ENCODE measurements at places on chromosomes 3 and 15.

DNA sequence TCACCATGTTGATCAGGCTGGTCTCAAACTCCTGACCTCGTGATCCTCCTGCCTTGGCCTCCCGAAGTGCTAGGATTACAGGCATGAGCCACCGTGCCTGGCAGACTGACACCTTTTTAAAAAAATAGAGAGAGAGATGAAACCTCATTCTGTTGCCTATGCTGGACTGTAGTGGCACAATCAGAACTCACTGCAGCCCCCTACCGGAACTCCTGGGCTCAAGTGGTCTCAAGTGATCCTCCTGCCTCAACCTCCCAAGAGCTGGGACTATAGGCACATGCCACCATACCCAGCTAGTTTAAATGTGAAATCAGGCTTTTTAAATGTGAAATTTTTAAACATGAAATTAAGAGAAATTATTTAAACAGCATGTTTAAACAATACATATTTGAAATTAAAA is 265.2 kb upstream of the UBE2E1 start:
- DNase-seq, result no peak

- DNase-seq, result no peak
Measured at GRCh38 chr15:101045835-101046691, 126.9 kb downstream of the LRRK1 start.

GRCh38 chr3:129318921-129319320 is 40.3 kb downstream of the HMCES start:
- no peak for DNase-seq

GRCh38 chr3:77267589-77267988 is 227.7 kb downstream of the ROBO2 start:
- no peak for DNase-seq

GRCh38 chr3:142445816-142446254 is 2.0 kb downstream of the XRN1 start:
- peak; percentile 59 for DNase-seq

DNA sequence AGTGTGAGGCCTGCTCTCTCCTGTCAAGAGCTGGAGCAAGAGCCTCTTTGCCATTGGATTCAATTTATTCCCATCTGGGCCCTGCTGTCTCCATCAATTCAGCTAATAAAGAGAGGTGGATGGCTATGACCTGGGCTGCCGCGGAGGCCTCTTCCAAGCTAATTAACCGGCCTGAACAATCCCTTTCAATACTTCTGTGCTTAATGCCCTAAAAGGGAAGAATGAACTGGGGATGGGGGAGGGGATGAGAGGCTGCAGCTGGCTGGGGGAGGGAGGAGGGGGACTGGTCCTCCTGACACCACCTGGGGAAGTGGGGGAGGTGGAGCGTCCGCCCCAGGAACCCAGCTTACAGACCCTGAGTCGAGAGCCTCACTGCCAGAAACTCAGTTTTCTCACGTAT is 33.4 kb upstream of the PRR23E start:
- no peak for DNase-seq

DNA sequence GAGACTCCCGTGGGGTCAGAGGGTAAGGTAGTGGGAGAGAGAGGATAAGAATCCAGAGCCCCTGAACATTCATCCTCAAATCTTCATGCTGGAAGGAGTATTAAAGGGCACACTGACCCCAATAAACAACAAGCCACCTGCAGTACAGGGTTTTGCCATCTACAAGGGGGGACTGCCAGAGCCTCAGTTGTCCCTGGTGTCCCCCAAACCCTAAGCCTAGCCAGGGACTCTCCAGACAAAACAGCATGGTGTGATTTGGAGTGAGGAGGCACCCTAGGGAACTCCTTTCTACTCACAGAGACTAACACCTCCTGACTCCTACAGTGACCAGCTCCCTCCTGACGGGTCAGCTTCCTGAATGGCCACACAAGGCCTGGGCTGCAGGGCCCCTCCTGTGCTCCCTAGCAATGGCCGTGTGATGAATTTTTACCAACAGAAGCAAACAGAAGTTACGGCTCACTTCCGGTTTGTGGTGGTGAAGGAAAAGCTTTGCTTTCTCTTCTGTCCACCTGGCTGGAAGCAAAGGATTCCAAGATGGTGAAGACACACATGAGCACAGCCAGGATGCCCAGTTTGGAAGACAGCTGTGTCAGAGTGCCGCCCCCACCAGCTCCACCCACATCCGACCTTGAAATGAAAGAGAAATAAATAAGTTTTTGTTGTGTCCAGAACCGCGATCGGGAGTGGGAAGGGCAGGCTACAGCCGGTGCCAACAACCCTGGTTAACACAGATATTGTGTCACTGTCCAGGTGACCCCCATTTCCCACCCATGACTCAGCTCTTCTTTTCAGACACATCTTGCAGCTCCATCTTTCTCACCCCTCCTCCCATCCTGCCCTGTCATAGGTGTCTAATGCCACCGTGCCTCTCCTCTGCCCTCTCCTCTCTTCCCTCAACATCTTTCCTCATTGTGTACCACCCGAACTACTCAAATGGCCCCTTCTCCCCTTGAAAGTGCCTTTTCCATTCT is 69.6 kb upstream of the ATP13A3 start:
- DNase-seq, result no peak

- peak; percentile 78 for DNase-seq
Measured at GRCh38 chr3:134197681-134198261, 52.9 kb downstream of the RYK start.

DNA sequence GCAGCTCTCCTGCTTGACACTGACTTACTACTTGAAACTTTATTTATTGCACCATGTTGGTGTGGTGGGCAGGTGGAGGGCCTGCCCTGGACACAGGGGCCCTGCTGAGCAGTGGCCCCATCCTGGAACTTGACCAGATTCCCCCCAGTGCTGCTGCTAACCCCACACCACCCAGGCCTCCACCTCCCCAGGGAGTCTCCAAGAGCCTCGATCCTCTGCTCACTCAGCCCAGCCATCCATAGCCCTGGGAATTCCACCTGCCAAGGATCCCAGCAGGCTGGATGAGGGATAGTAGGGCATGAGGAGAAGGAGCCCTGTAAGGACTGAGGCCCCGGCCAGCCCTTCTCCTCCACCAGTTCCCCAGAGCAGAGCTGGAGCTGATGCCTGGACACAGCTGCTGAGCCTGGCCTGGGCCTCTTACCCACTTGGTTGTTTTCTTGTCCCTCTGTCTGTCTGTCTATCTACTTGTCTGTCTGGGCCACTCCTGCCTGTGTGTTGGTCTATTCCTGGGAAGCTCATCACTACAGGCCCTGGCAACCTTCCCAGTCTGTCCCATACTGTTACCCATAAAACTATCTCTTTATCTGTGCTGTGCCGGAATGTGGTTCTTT is 2.8 kb downstream of the CHAC1 start:
- DNase-seq, result peak; percentile 78

Measured in EH (cell line).